Cardiac septum (tissue), 1 donor: ENCODE measurements at places on chromosomes 7 and 10. TPM values are rescaled to one million over a fixed set of nuclear protein-coding genes. Genes with fewer than 3 reads are reported as not detected.

GRCh38 chr10:42969909-42970308 is 107.0 kb upstream of the RET start:
- peak; percentile 60 for DNase-seq

- DNase-seq: peak; percentile 5
These were observed 5.7 kb upstream of the CXCL12 start for GRCh38 chr10:44390585-44391072.

DNA sequence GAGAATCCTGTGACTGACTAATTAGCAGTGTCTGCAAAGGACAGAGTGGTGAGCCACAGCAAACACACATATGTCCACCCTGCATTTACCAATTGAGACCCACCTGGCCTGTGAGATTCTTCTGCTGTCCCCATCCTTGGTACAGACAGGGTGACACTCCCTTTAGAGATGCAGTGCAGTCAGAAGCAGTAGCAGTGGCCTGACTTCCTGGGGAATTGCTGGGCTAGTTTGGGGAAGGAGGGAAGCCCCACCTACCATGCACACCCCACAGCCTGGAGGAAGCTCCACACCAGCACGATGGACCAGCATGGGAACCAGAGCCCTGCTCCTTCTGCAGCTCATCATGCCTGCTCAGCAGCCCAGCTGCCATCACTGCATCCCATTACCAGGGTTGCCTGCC is 924.9 kb upstream of the ZNF722 start:
- DNase-seq: no peak

- DNase-seq: no peak
These were observed 414.7 kb upstream of the SEMA3C start for GRCh38 chr7:81333536-81333935.

DNA sequence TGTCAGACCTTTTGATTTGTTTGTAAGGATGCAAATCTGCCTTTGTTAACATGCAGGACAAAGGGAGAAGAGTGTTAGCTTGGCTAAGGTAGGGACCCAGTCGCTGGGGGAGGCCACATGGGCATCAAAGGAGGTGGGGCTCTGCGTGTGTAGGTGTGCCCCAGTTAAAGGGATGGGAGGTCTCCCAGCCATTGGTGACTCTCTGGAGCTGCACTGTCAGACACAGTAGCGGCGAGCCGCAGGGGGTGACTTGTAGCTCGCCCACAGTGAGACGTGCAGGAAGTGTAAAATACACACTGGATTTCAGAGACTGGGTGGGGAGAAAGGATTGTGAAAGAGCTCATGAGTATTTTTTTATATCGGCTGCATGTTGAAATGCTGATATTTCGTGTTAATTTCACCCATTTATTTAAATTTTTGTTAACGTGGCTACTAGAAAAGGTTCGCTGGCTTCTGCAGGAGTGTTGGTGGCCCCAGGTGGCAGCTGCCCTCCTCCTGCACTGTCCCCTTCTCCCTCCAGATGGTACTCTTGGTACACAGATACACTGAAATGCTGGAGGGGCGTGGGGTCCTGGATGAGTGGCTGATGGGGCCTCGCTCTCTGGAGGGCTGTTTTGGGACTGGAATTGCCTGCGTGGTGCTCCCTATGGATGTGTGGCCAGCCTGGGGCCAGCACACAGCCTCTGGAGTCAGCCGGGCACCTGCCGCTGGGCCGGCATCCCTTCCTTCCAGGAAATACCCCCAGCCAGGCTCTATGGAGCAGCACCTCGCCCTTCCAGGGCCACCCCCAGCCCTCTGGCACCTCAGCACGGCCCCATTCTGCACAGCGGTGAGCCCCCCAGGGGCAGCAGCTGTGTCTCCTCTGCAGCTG is 59.2 kb downstream of the LHPP start:
- no peak for DNase-seq

- DNase-seq: no peak
These were observed 14.2 kb downstream of the DNAJC9 start for GRCh38 chr10:73232887-73233286.

DNA sequence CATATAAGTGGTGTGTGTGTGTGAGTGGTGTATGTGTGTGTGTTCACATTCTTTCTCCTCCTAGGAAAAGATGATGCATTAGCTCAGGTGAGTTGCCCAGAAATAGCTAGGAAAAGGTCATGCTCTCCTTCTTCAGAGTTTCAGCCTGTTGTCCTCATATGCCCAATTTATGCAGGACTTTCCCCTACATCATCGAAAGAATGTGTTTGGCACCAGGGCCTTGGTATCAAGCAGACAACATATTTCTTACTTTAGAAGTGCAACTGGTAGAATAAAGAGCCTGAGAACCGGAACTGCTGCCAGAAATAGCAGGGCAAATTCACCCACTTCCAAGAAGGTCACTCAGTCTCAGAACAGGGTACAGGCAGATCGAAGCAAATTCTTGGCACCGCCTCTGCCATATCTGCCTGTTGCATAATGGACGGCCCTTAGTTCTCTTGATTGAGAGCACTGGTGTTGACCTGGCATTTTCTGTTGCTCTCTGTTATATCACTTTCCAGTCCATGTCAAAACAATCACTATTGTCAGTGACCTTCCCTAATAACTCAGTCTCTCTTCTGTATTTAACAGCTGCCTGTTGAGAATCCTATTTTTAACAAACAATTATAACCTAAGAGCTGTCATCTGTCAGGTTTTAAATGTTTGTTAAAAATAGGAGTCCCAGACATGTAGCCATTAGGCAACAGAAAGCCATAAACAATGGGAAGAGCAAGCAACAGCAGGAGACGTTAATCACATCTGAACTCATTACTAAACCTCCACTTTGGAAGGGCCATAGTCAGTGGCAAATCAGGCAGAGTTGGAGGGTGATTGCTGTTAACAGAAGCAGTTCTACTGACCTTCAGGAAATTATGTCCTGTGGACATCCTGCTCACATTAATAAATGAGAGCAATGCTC is 20.7 kb downstream of the ADRB1 start:
- no peak for DNase-seq

GRCh38 chr10:13143766-13144165 is 17.6 kb upstream of the MCM10 start:
- no peak for DNase-seq

GRCh38 chr7:12927635-12928434 is 240.4 kb downstream of the ARL4A start:
- DNase-seq: no peak

DNA sequence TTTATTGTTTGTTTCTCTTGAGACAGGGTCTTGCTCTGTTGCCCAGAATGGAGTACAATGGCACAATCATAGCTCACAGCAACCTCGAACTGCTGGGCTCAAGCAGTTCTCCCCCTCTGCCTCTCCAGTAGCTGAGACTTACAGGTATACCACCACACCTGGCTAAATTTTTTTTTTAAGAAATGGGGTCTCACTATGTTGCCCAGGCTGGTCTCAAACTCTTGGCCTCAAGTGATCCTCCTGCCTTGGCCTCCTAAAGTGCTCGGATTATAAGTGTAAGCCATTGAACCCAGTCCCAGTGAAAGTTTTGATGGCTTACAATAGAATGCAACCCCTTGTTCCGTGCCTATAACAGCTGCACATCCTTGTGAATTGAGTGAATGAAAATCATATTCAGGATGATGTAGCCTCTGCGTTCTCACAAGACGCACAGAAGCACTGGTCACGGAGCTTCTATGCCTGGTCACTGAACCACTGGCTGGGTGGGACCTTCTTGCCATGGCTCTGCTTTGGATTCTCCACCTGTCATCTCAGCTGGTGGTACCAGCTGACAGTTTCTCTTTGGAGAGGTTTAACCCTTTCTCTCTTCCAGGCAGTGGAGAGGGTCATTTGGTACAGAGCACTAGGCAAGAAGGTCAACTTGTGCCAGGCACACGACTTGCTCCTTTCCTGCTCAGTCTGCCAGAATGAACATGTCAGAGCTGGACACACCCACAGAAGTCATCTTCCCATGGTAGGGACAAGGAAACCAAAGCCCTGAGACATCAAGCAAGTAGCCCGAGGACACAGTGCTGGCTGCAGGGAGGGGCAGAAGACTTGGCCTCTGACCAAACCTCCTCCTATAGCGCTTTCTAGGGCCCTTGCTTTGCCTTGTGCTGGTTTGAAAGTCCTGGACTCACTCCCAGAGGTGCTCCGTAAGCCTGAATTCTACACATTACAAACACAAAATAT is 89.6 kb downstream of the ATXN7L1 start:
- no peak for DNase-seq

DNA sequence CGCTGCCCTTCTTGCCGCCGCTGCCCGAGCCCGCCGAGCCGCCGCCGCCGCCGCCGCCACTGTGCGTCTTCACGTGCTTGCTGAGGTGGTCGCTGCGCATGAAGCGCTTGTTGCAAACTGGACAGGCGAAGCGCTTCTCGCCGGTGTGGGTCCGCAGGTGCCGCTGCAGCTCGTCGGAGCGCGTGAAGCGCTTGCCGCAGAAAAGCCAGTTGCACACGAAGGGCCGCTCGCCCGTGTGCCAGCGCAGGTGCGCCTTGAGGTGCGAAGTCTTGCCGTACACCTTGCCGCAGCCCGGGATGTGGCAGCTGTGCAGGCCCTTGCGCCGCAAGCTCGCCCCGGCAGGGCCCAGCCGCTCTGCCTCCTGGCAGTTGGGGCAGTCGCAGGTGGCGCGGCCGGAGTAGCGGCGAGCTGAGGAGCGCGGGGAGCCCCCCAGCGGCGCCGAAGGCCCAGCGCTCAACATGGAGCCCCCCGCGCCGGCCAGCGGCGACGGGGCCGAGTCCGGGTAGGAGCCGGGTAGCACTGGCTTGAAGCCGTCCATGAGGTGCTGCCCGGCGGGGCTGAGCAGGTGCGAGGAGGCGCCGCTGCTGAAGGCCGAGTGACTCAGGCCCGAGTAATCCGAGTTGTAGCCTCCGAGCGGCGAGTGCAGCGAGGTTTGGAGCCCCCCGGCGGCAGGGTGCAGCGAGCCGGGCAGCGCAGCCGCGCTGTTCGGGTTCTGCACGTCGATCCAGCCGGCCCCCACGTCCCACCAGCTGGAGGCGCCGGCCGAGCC is 2.1 kb downstream of the SP8 start:
- DNase-seq: no peak

GRCh38 chr10:10725196-10725595 is 292.5 kb upstream of the CELF2 start:
- no peak for DNase-seq

- no peak for DNase-seq
These were observed 562.6 kb upstream of the GALNT17 start for GRCh38 chr7:70569335-70569819.

DNA sequence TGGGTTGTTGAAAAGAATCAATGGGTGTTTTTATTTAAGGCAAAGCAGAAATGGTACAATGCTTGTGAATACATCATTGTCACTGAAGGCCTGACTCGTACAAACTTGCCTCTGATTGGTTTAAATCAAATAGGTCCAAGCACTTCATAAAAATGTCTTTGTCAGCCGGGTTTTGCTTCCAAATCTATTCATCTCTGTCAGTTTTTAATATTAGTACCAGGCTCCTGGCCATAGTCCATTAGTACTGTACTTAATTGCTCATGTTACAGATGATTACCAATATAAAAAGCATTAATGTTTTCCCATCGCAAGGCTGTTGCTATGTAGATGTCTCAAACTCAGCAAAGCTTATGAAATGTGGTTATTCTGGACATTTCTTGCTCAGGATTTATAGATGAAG is 171.9 kb downstream of the ARID5B start:
- no peak for DNase-seq

DNA sequence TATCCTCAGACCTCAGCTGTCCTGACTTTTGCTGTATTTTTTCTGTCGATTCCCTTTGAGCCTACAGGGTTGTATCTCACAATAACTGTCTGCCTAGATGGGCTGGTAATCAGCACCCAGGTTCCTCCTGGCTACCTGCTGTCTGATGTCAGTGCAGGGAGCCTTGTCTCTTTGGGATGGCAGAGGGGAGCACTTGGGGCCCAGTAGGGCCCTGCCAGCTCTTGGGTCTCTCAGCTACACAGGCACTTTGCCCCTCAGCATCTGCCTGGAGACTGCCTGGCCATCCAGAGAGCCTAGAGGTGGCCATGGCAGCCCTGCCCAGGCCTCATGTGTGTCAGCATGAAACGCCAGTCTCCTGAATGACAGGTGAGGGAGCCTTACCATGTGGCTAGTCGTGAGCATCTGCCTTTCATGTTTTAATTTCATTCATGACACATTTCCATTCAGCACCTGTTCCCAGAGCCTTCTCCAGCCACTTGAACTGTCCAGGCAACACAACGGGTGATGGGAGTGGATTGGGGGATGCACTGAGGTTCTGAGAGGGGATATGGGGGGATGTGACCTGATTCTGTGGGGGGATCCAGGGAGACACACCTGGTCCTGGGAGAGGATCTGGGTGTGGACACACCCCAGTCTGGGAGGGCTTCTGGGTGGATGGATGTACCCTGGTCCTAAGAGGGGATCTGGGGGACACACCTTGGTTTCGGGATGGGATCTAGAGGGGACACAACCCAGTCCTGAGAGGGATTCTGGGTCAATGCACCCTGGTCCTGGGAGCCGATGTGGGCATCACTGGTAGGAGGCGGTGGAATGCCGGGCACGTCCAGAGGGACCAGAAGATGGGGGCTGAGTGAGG is 21.9 kb downstream of the ADCY1 start:
- DNase-seq: peak; percentile 57

DNA sequence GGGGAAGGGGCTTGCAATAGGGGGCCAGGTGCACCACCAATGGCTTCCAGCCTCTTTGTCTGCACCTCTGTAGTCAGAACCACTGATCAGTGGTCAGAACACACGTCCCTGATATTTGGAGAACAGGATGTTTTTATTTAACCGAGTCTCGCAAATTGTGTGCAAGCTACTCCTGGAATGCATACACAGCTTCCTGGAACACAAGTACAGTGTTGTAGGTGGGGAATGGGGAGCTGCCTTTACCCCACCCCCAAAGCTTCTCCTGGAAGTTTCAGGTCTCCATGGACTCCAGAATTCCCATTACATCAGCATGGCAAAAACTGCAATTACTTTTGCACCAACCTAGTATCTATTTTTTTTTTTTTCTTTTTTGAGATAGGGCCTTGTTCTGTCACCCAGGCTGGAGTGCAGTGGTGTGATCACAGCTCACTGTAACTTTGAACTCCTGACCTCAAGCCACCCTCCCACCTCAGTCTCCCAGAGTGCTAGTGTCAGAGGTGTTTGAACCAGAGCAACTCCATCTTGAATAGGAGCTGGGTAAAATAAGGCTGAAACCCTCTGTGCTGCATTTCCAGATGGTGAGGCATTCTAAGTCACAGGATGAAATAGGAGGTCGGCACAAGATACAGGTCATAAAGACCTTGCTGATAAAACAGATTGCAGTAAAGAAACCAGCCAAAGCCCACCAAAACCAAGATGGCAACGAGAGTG is 374.0 kb downstream of the CALN1 start:
- no peak for DNase-seq

Gene PRLHR
- not detected for total RNA-seq

Gene PRRT4
- 2.4 TPM for total RNA-seq

Gene EEF1AKMT2
- total RNA-seq: 14.6 TPM

Gene FAM131B
- 0.19 TPM for total RNA-seq

Gene TMEM184A
- 0.08 TPM for total RNA-seq

Gene CPXM2
- total RNA-seq: 11.2 TPM

Gene HSPA14
- 7.3 TPM for total RNA-seq

Gene GDF10
- 1.7 TPM for total RNA-seq
